ENCODE measurements at places on chromosomes 4 and X. TPM values are rescaled to one million over a fixed set of nuclear protein-coding genes. Genes with fewer than 3 reads are reported as not detected.
A peak's percentile ranks its signal among the peaks of the same experiment; 100 is the strongest.

The IL13RA2 gene
- total RNA-seq: not detected

The CORIN gene
- 0.61 TPM for total RNA-seq

The ADH1C gene
- total RNA-seq: 79.9 TPM

The PPEF2 gene
- total RNA-seq: not detected

The MAGEA9 gene
- not detected for total RNA-seq

The NAP1L2 gene
- 0.55 TPM for total RNA-seq

The COL4A6 gene
- 0.16 TPM for total RNA-seq

The CYSLTR1 gene
- total RNA-seq: 4.7 TPM

The EIF1AX gene
- 108 TPM for total RNA-seq

DNA sequence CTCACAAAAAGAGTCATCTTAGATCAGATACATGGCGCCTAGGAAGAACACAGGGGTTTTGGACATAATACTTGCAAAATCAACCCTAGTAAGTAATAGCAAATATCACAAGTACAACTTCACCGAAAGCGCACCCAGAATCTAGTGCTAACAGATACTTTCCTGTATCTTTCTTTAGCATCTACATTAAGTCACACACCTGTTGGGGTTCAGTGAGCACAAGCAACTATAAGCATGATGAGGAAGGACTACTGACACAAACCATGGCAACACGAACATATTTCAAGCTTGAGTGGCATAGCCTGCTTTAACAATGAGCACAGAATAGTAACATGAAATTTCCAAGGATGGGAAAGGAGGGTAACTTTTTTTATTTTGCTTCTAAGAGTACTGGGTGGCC lies 116.1 kb downstream of the GPC3 start:
- no peak for DNase-seq

DNA sequence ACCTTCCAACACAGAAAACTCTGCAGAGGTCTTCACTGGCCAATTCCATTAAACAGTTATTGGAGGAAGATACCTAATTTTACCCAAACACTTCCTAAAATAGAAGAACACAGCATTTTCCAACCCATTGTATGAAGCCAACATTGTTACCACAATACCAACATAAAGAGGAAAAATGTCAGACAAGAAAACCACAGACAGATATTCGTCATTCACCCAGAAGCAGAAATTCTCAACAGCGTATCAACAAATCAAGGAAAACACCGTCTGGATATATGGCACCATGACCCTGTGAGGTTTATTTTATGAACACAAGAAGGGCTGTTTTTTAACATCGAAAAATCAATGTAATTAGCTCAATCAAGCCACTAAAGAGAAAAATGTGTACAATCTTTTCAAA lies 255.6 kb downstream of the ASMT start:
- DNase-seq: no peak

DNA sequence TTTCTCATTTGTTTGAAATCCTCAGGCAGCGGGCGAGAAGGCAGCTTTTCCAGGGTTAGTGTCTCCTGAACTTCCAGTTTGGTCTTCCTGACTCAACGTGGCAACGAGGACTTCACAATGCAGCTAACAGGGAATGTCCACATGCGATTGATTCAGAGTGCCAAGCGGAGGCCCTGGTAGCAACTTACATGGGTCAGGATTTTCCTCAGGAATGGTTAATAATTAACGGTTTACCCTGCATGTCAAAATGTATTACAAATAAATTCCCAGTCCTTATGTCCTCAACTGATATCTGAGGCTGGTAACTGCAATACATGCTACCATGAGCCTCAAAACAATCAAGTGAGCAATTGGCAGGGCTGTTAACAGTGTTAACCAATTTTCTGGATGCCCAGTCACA lies 67.2 kb downstream of the MAP3K15 start:
- no peak for DNase-seq

DNA sequence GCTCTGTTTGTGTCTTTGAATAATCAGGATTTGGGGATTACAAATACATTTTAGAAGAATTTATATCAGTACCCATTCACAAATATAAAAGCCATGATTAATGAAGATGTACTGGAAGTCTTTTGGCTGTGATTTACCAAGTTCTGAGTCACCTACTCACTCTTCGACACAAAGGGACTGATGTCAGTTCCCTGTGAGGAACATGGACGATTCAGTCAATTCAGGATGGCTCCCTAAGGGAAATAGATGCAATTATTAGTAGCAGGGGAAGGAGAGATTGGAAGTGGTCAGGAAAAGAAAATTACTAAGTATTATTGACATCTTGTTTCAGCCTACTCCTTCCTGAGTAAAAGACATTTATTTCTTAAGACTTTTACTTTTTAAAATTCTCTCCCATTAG lies 550.7 kb upstream of the SLIT2 start:
- DNase-seq: no peak

DNA sequence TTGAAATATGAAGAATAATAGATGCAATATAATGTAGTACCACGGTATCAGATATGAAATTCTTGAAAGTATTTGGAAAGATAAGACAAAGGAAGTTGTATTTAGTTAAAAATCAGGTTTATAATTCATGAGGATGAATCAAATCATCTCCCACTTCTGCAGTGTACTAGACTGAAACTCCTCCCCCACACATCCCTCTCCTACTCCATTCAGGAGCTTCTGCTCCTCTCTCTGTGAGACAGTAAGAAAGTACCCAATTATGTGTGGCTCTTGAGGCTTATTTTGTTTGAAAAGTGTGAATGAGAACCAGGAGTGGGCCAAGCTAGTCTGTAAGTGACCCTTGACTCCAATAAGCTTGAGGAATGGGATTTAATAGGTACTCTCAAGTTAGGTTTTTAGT lies 9.5 kb downstream of the SLAIN2 start:
- DNase-seq: no peak

DNA sequence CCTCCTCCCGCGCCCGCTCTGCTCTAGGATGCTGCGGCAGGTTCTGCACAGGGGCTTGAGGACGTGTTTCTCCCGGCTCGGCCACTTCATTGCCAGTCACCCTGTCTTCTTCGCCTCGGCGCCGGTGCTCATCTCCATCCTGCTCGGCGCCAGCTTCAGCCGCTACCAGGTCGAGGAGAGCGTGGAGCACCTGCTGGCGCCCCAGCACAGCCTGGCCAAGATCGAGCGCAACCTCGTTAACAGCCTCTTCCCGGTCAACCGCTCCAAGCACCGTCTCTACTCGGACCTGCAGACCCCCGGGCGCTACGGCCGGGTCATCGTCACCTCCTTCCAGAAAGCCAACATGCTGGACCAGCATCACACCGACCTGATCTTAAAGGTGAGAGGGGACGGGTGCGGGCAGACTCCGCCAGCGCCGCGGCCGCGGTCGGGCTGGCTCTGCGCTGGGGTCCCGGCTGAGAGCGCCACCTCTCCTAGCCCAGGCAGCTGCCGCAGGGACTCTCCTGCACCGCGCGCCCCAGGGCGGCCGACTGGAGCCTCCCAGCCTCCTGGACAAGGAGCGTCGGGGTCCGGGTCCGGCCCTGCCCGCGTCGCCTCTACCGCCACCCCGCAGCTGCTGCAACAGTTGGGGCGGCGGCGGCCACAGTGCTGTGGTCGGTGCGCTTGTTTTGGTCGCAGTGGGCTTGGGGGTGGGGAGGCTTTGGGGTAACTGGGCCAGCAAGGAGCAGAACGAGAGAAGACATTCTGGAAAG lies at the start of gene PTCHD1:
Gene PTCHD1 (plus strand): TSS at position 2 of the 752 bp plus-strand sequence. CDS start 27 bp downstream, at position 29.
- DNase-seq: no peak

- DNase-seq: no peak
Observed at GRCh38 chr4:81833576-81833975, 361.9 kb upstream of the RASGEF1B start.

DNA sequence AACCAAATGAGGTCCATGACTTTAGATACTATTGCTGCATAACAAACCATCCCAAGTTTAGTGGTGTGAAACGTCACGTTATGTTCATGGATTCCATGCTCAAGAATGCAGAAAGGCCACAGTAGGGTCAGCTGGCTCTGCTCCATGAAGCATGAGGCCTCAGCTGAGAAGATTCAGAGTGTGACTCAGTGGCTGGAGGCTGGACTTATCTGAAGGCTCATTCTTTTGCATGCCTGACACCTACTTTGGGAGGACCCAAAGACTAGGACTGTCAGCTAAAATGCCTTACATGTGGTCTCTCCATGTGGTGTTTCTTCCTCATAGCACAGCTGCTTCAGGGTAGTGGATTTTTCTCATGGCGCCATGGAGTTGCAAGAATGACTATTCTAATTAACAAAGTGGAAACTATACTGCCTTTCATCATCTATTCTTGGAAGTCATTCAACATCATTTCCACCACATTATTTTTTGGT lies 11.5 kb upstream of the CCDC149 start:
- no peak for DNase-seq

GRCh38 chrX:49199906-49200771 lies at the start of gene SYP:
Gene SYP (minus strand): TSS chrX:49200193. CDS start chrX:49200186, 7 bp downstream.
- peak; percentile 94 for DNase-seq

DNA sequence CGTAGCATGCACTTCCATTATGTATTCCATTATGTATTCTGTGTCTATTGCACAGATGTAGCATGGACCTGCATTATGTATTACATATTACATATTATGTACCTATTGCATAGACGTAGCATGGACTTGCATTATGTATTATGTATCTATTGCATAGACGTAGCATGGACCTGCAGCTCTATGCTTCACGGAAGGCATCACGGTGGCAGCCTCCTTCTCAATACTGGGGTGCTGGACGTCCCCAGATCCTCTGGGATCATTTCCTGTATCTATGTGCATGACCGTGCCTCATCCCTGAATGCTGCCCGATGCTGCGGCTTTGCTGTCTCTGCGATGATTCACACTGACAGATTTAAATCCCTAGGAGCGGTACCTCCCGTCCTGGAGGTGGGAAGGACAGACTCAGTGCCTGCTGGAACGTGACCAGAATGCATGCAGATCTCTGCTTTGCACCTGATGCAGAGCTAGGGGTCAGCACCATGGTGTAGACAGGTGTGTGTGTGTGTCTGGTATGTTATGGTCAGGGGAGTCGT lies 317.5 kb downstream of the DHRSX start:
- peak; percentile 47 for DNase-seq

- no peak for DNase-seq
Observed at GRCh38 chr4:33104273-33104672, 2384.1 kb downstream of the PCDH7 start.

- DNase-seq: no peak
Observed at GRCh38 chrX:13761606-13762414, 27.3 kb downstream of the OFD1 start.

DNA sequence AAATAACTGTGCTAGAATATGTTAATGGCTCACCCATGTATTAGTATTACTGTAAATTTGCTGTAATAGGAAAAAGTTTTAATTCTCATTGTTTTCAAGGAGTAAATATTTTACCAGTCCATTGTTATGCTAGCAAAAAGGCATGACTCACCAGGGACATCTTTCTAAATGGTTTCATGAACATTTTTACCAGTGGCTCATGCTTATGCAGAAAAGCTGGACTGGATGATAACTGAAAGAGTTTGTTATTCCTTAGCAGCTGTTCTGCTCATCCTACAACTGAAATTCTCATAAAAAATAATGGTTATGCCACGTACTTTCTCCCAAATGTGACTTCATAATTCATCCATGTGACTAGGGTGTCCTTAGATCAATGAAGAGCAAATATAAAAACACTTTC lies 111.9 kb upstream of the PCDH18 start:
- DNase-seq: no peak

DNA sequence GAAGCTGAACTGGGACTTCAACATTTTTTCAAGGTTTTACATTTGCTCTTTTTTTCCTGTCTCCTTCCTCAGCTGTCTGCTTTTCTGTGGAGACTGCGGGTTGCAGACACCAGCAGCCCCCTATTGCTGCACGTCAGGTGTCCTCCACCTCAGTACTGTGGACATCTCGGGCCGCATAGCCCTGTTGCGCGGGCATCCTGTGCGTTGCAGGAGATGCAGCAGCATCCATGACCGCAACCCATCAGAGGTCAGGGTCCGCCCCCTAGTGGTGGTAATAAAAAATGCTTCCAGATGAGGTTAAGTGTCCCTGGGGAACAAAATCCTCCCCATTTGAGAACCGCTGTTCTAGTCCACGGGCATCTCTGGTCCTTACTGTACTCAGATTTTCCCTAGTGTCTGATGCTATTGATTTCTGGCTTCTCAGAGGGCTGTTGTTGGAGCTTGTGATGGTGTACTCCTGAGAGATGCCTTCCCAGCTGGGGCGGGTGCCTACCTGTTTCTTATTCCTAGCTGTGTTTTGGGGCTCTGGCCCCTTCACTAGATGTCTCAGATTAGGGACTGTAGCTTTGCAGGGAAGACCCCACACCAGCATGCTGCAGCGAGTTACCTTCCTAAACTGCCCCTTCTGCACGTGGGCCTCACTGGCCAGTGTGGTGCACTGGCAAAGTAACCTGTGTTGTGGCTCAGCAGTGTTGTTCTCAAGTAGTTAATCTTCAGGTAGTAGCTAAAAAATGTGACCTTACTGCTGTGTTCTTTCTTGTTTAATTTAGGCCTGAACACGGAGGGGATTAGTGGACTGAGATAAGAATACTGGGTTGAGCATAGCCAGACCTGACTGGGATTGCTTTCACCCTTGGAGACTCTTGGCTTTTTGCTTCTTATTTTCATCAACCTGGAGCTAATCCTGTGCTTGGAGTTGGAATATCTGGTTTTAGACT lies 28.2 kb downstream of the NSD2 start:
- no peak for DNase-seq

- no peak for DNase-seq
Observed at GRCh38 chr4:80219301-80220025, 22.2 kb downstream of the PRDM8 start.

DNA sequence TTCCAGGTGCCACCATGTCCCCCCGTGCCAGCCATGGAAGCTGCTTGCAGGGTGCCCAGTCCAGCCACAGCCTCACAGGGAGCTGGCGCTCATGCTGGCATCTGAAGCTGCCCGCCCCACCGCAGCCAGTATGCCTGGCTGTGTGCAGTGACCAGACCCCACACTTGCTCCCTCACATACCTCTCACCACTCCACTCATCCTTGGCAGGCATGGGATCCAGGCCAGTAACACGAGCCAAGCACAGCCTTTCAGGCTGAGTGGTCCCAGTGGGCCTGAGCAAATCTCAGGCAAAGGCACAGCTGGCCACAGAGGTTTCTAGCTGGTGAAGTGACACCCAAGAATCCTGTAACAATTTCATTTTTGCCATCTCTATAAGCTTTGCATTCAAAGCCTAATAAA lies 48.4 kb upstream of the SEC24B start:
- no peak for DNase-seq

DNA sequence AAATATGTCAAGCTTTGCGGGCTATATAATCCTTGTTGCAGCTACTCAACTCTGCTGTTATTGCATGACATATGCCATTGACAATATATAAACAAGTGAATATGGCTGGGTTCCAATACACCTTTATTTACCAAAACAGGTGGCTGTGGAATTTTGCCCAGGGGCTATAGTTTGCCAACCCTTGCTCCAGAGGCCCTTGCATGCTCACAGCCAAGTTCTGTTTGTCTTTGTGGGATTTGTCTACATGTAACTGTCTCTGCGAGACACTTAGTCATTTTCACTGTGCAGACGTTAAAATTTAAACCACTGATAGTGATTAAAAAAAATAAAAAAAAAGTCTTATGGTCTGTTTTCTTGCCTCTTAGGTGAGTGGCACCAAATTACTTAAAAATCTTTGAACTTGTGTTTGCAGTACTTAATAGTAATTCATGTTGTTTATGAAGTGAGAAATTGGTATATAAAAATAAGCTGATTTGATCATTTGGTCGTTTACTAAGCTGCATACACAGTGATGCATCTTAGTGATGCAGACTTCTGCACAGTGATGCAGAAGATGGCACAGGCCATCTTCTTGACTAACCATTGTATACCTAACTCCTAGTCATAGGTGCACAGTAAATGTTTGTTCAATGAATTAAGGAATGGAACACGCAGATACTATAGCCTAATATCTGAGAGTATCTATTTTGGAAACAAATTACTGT lies 170.9 kb downstream of the FRMPD4 start:
- DNase-seq: no peak

- no peak for DNase-seq
Observed at GRCh38 chr4:127188847-127189246, 443.9 kb upstream of the INTU start.
